ENCODE measurements at places on chromosomes 13 and 19.

GRCh38 chr13:104868806-104869205 is 1666.7 kb downstream of the EFNB2 start:
- DNase-seq, result no peak

DNA sequence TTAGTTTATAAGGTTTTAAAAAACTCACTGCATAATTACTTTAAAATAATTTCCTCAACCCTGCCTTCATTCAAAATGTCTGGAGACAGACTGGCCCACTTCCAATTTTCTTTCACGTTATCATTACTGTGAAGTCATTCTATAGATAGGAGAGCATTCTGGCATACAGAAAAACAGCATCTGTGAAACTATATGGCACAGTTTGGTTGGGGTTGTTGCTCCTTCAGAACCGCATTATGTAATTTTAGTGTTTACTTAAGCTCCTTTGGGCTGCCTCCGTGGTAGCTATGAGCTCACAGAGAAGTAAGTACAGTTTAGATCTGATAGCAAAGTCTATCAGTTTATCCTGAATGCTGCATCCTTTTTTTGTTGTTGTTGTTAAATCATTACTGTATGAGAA is 104.3 kb downstream of the KCNRG start:
- DNase-seq, result no peak

GRCh38 chr19:2193807-2194206 is 30.1 kb downstream of the DOT1L start:
- DNase-seq, result no peak

DNA sequence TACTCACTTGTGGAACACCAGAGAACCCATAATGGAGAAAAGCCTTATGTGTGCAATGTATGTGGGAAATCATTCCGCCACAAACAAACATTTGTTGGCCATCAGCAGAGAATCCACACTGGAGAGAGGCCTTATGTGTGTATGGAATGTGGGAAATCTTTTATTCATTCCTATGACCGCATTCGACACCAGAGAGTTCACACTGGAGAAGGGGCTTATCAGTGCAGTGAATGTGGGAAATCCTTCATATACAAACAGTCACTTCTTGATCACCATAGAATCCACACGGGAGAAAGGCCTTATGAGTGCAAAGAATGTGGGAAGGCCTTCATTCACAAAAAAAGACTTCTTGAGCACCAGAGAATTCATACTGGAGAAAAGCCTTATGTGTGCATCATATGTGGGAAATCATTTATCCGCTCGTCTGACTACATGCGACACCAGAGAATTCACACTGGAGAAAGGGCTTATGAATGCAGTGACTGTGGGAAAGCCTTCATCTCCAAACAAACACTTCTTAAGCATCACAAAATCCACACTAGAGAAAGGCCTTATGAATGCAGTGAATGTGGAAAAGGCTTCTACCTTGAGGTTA is 10.9 kb downstream of the ZNF549 start:
- DNase-seq, result no peak

DNA sequence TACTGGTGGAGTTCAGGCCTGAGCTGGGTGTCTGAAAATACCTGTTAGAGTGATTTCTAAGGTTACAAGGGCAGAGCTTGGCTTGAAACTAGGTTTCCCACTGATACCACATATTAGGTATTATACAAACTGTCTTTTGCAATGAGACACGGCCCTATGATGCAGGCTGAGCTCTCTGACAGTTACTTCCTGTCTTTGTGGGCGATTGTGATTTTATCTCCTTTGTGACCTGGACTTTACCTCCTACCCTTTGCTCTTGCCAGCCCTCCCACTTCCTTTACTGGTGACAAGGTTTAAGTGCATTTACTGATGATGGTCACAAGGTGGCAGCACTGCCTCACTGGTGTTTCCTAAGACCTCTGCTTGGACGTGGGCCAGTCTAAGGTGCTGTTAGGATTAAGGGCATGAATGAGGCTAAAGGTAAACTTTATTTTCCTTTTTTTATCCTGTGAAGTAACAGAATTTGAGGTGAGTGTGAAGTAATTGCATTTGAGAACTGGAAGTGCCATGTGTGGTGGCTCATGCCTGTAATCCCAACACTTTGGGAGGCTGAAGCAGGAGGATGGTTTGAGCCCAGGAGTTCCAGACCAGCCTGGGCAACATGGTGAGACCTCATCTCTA is 7.7 kb upstream of the CXCL17 start:
- peak; percentile 82 for DNase-seq

- DNase-seq, result no peak
Observed at GRCh38 chr19:41928754-41929535, 696 bp upstream of the ERFL start.

DNA sequence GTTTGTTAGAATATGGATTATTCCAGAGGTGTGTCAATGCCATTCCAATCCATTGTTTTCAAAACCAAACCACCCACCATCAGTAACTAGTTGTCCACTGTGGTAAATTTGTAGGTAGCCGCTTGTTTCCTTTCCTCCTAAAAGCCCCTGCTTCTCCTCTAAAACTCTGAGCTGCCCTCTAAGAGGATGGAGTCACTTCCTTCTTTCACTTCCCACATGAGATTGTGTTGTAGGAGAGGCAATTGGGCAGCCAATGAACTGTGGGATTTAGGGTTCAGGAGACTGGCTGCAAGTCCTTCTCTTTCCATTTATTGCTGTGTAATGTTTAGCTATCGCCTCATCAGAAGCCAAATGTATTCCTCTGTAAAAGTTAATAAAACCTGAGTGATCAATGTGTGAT is 49.9 kb upstream of the RFXAP start:
- DNase-seq, result no peak

DNA sequence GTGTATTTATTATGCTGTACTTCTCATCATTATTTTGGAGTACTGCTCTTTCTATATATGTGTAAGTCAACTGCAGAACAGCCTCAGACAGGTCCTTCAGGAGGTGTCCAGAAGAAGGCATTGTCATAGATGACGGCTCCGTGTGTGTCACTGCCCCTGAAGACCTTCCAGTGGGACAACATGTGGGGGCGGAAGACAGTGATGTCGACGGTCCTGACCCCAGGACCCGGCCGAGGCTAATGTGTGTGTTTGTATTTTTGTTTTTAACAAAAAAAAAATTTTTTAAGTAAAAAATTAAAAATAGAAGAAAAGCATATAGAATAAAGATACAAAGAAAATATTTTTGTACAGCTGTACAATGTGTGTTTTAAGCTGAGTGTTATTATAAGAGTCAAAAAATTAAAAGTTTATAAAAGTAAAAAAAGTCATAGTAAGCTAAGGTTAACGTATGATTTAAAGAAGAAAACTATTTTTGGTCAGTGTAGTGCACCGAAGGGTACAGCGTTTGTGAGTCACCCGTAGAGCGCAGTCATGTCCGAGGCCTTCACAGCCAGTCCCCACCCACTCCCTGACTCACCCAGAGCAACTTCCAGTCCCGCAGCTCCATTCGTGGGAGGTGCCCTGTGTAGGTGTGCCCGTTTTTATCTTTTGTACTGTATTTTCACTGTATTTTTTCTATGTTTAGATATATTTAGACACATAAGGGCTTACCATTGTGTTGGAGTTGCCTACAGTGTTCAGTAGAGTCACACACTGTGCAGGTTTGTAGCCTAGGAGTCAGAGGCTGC is 42.2 kb upstream of the SPACA7 start:
- DNase-seq, result no peak

- no peak for DNase-seq
Observed at GRCh38 chr19:1563251-1563650, 4.9 kb downstream of the MEX3D start.

GRCh38 chr13:69315039-69315438 is 792.6 kb upstream of the ATXN8OS start:
- no peak for DNase-seq
